ENCODE measurements at places on chromosomes 4 and X.

DNA sequence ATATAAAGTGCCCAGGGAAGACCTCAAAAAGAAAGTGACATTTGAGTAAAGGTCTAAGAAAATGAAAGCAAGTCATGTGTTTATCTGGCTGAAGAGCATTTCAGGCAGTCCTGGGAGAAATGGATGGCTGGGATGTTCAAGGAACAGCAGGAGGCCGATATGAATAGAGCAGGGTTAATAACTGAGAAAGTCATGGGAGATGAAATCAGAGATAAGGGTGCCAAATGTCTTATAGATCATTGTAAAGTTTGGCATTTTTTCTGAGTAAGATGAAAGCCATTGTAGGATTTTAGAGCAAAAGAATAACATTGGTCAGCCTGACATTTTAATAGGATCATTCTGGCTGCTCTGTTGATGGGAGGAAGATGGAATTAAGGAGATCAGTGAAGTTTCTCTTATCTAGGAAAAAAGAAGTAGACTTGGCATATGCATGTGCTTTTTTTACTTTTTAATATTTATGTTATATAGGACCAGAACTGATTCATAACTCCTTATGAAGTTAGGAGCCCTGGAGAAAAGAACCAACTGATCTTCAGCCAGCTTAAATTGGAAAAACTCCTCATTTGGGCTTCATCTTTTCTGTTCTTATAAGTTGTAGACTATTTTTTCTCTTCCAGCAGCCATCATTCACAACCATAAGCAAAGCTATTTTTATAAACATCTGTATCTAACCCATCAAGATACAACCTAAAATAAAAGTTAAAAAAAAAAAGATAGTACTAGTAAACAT is 18.6 kb downstream of the AIMP1 start:
- no peak for DNase-seq

GRCh38 chrX:74492720-74493201 is 71.5 kb downstream of the SLC16A2 start:
- DNase-seq, result no peak

DNA sequence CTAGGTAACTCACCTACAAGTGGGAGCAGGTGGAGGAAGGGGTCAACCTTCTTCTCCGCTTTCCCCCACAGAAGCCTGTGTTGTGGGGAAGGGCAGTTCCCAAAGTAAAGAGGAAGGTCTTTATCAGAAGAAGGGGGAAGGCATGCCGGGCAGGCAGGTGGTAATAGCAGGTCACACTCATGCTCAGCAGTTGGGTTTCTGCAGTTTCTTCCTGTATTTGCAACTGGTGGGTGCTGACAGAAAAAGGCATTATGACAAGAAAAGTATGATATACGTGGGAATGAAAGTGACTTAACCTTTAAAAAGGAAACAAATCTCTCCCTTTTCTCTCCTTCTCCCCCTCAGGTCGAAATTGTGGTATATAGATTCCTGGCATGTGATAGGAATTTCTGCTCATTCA is 3.7 kb downstream of the MTMR1 start:
- DNase-seq, result no peak

DNA sequence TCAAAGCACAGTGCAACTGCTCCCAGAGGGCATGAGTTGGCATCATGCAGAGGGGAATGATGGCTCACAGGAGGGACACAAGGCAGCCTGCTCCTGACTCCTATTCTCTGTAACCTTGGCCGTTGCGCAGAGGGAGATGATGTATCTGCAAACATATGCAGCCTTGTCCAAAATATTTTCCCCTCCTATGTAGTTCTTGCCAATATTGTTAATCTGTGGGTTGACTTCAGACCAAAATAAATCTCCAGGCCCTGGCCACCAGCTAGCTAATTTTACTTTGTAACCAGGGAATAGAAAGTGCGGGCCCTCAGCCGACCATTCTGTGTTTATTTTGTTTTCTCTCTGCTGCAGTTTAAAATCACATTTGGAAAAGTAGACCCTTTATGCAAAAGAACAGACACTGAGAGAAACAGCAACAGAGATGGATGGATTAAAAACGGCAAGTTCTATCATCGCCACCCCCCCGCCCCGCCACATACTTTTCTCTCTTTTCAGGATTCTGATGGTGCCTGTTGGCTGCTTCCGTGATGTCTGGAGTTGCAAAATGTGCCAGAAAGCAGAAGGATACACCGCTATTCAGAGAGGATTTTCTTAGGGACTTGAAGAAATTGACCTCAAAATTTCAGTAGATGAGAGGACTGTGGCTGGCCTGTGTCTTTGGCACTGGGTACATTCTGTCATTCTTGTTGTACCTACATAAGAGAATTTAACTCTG is 185.3 kb upstream of the BCOR start:
- no peak for DNase-seq

DNA sequence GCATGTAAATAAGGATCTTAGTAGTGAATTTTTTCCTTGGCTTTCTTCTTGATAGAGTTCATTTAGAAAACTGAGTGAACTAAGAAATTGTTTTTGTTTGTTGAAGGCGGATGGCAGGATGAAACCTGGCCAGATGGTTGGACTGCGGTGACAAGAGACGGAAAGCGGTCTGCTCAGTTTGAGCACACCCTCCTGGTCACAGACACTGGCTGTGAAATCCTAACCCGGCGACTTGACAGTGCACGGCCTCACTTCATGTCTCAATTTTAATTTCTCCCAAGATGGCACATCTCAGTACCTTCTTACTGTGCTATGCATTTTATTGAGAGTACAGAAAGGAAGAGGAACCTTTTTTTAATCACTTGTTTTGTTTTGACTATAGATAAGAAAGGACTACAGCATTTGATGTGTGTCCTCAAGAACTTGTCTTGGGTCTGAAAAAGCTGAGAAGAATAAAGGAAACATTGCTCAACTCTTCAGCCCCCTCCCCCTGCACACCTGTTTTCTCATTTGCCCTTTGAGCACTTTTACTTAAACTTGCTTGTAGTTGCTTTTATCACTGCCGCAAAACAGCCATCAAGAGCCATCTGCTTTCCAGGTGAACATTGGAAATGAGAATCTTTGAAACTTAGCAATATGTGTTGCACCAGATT is 27.4 kb downstream of the ADH5 start:
- no peak for DNase-seq

DNA sequence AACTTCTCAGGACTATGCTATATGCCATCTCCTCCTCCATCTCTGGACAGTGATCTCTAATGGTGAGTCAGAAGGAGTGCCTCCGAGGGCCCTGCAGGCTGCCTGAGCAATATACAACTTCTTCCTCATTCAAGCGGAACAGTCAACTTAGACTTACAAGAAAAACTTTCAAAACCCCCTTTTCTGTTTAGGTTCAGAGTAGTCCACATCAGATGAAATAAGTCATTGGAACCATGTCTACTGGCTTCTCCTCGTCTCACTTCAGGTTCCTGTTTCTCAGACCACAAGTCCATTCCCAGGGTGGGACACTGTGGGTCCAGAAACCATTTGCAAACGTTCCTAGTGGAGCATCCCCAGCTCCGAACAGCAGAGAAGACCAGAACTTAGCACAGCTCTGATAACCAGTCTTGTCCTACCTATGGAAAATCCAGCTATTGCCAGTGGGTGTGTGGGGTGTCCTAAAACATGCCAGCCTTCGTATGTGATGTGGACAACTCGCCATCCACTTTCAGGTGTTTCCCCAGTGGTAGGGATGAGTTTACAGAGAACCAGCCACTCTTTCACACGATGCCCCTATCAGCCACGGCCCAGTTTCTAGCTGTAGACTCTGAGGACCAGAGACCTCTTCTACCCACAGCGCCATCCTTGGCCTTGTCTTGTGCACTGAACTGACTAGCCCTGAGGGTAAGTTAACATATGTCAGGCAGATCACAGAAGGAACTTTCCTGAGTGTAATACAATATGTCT is 32.7 kb upstream of the NKRF start:
- DNase-seq, result no peak

GRCh38 chr4:142292231-142292630 is 553.9 kb downstream of the INPP4B start:
- DNase-seq, result no peak

- DNase-seq, result no peak
Observed at GRCh38 chr4:80202741-80203553, 5.6 kb downstream of the PRDM8 start.

DNA sequence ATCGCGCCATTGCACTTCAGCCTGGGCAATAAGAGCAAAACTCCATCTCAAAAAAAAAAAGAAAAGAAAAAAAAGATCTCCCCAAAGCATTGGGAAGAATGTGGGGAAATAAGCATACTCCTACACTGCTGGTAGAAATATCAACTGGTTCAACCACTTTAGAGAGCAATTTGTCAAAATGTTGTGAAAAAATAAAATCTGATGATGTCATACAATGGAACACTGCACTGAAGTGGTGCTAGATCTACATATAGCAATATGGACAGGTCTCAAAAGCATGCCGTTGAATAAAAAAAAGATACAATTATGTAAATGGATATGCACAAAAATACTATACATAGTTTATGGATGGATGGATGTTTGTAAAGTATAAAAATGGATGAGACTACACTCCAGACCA is 18.3 kb upstream of the HUWE1 start:
- no peak for DNase-seq

GRCh38 chr4:1309261-1310010 is 19.7 kb downstream of the MAEA start:
- no peak for DNase-seq

DNA sequence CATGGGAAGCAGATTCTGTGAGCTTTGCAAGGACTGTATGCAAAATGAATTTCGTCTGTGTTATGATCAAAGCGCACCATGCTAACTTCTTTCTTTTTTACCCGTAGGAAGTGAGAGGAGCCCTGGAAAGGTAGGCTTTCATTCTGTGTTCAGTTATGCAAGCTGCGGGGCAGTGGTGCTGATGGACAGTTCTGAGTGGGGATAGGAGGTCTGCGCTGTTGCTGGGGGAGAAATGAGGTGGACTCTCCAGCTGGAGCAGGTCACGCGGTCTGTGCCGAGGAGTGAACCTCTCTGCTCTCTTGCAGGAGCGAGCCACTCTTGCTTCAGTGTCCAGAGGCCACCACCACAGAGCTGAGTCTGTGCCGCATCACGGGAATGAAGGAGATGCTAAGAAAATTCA is 4.5 kb downstream of the TRIML1 start:
- DNase-seq, result no peak

Data from bone marrow (tissue), 2 donors.